ENCODE measurements at places on chromosomes 4 and X. TPM values are rescaled to one million over a fixed set of nuclear protein-coding genes. Genes with fewer than 3 reads are reported as not detected.

FNIP2 gene
- 92.1 TPM for total RNA-seq

SPATA4 gene
- 1.0 TPM for total RNA-seq

EXOSC9 gene
- total RNA-seq: 14.5 TPM

KLF8 gene
- 5.0 TPM for total RNA-seq

BTK gene
- 2.0 TPM for total RNA-seq

MAGEB10 gene
- total RNA-seq: not detected

IGSF1 gene
- total RNA-seq: 0.12 TPM

ADAM29 gene
- total RNA-seq: not detected

AMBN gene
- not detected for total RNA-seq

FBXO8 gene
- 9.3 TPM for total RNA-seq

ANXA10 gene
- total RNA-seq: not detected

UGT2B11 gene
- not detected for total RNA-seq

CDS1 gene
- total RNA-seq: 0.37 TPM

PSAPL1 gene
- total RNA-seq: not detected

TMEM131L gene
- total RNA-seq: 6.9 TPM

S100G gene
- total RNA-seq: not detected

IBSP gene
- total RNA-seq: not detected

CXCL8 gene
- 0.52 TPM for total RNA-seq

DCLK2 gene
- total RNA-seq: 0.71 TPM

RRAGB gene
- total RNA-seq: 11.8 TPM

GAGE13 gene
- total RNA-seq: not detected

SPACA5 gene
- total RNA-seq: not detected

CT83 gene
- total RNA-seq: not detected

SLC6A14 gene
- total RNA-seq: not detected

IL1RAPL1 gene
- total RNA-seq: 0.16 TPM

ZNF141 gene
- 2.9 TPM for total RNA-seq

ASB12 gene
- total RNA-seq: 36.3 TPM

S100P gene
- total RNA-seq: not detected

POLN gene
- total RNA-seq: 3.0 TPM

ZNF280C gene
- total RNA-seq: 4.1 TPM

NUDT10 gene
- not detected for total RNA-seq

FGF2 gene
- total RNA-seq: 2.0 TPM

TRIM61 gene
- total RNA-seq: not detected

PAGE1 gene
- total RNA-seq: not detected

SPIN4 gene
- total RNA-seq: 0.19 TPM

RTL9 gene
- total RNA-seq: 0.08 TPM

POU3F4 gene
- not detected for total RNA-seq

ADH1A gene
- 0.50 TPM for total RNA-seq

MAGEA8 gene
- total RNA-seq: not detected

TLR3 gene
- 4.0 TPM for total RNA-seq

RAB33A gene
- not detected for total RNA-seq

SLC49A3 gene
- 1.7 TPM for total RNA-seq

CTAG1B gene
- not detected for total RNA-seq

GPR50 gene
- total RNA-seq: not detected

SORBS2 gene
- 26.1 TPM for total RNA-seq

TRIM75 gene
- not detected for total RNA-seq

TIMM8A gene
- 11.7 TPM for total RNA-seq

HS6ST2 gene
- 0.99 TPM for total RNA-seq

TAB3 gene
- 11.9 TPM for total RNA-seq

TMEM128 gene
- 5.5 TPM for total RNA-seq

FREM3 gene
- not detected for total RNA-seq

MID1 gene
- total RNA-seq: 0.90 TPM

MAOA gene
- 40.0 TPM for total RNA-seq
